Stimulated activated CD4-positive, alpha-beta T cell treated with anti-CD3 and anti-CD28 coated beads, Interleukin-1b, Interleukin-23, amount 100 ng/mL, for 24 hours (primary cell): ENCODE measurements at places on chromosomes 16 and 17.

GRCh38 chr16:4142268-4142667 is 26.0 kb upstream of the ADCY9 start:
- no peak for DNase-seq

DNA sequence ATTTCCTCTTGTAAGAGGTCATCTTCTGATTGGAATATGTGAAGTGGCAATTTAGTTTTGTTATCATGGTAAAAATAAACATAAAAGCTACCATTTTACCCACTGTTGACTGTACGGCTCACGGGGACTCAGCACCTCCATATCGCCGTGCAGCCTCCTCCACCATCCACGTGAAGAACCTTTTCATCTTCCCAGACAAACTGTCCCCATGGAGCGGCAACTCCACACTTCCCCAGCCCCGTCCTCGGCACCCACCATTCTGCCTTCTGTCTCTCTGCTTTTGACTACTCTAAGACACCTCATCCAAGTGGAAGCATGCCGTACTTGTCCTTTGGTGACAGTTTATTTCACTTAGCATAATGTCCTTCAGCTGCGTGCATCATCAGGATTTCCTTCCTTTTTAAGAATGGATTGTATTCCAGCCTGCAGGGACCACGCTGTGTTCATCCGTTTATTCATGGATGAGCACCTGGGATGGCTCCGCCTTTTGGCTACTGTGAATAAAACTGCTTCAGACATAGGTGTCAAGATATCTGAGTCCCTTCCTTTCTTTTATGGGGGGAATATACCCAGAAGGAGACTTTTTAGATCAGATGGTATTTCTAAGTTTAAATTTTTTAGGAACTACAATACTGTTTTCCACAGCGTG is 14.3 kb downstream of the FBXO31 start:
- DNase-seq = no peak

DNA sequence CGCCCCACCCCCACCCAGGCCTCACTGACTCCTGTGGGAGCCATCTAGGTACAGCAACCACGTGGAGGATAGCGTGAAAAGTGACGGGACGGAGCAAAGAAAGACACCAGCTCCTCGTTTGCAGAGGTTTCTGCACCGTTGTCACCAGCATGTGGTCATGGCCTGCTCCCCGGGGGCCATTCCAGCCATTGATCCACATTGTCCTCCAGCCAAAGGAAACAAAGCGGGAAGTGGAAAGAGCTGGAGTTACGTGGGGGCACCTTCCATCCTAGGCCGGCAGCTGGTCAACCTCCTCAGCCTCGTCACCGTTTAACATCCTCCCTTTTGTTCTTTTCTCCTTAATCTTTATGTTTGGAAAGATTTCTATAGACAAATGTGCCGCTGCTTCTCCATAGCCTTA is 153.7 kb downstream of the RPTOR start:
- DNase-seq = no peak

- no peak for DNase-seq
These were observed 66.2 kb upstream of the BRD7 start for GRCh38 chr16:50434872-50435478.

DNA sequence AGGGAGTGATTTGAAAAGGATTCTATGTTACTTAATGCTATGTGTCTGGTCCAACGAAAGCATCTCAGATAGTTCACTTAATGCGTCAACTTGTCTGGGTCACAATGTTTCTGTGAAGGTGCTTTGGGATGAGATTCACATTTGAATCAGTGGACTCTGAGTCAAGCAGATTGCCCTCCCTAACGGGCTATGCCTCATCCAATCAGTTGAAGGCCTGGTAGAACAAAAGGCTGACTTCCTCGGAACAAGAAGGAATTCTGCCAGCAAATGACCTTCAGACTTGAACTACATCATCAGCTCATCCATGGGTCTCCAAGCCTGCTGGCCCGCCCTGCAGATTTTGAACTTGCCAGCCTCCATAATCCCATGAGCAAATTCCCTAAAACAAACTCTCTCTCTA is 15.2 kb downstream of the EMP2 start:
- no peak for DNase-seq

GRCh38 chr17:27322026-27322425 is 28.1 kb downstream of the WSB1 start:
- DNase-seq = no peak

- no peak for DNase-seq
These were observed 63.6 kb upstream of the NFAT5 start for GRCh38 chr16:69501956-69502745.
